ENCODE measurements at places on chromosomes 3 and 15. TPM values are rescaled to one million over a fixed set of nuclear protein-coding genes. Genes with fewer than 3 reads are reported as not detected.

Gene PLSCR2
- total RNA-seq, result not detected

Gene CD86
- not detected for total RNA-seq

Gene GRAMD1C
- total RNA-seq, result 0.41 TPM

Gene DPH6
- total RNA-seq, result 14.5 TPM

Gene GOLGA6L7
- total RNA-seq, result not detected

Gene ZNF620
- 1.6 TPM for total RNA-seq

Gene ARHGEF26
- total RNA-seq, result 9.1 TPM

Gene SH2D7
- total RNA-seq, result not detected

Gene EPHA6
- 0.07 TPM for total RNA-seq

Gene DCBLD2
- total RNA-seq, result 263 TPM

Gene MEX3B
- 4.2 TPM for total RNA-seq

Gene SV2B
- 0.08 TPM for total RNA-seq

Gene EFCAB12
- 0.95 TPM for total RNA-seq

Gene ZPLD1
- not detected for total RNA-seq

Gene SUMF1
- total RNA-seq, result 20.2 TPM

Gene RHCG
- total RNA-seq, result 35.5 TPM

Gene AHSG
- 0.11 TPM for total RNA-seq

Gene SLC24A5
- not detected for total RNA-seq

Gene CAMP
- total RNA-seq, result not detected

Gene CDCP1
- total RNA-seq, result 8.1 TPM

Gene CD80
- total RNA-seq, result not detected

Gene STARD9
- total RNA-seq, result 2.1 TPM

Gene CIB2
- total RNA-seq, result 25.7 TPM

All from A549 treated with Mapracorat at 1 μM for 4 hours (cell line).